T-helper 9 cell (primary cell): ENCODE measurements at places on chromosomes 3 and 15.
A peak's percentile ranks its signal among the peaks of the same experiment; 100 is the strongest.

- DNase-seq: peak; percentile 22
These were observed 13.0 kb downstream of the THBS1 start for GRCh38 chr15:39593656-39594445.

DNA sequence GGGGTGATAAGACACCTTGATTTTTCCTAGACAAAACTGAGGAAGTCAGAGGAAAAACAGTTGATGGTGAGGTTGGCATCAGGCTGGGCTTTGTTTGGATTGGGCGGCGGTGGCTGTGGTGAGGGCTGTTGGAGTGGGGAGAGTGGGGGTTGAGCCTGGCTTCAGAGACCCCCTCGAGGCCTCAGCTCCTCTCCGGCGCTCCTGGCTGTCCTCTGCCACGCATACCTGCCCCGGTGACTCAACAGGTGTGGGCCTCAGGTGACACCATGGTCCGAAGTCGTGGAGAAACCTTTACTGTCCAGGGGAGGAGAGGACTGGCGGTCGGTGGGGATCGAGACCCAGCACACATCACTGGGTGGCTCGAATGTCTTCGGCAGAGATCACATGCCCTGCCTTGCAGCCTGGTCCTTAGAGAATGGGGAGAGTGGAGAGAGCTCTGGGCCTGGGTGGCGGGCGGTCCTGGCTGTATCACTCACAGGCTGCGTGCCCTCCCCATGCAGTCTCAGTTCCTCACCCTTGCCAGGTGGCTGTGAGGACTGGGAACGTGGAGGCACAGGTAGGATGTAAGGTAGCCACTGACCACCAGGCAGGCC lies 2.6 kb downstream of the APBA2 start:
- DNase-seq: no peak

DNA sequence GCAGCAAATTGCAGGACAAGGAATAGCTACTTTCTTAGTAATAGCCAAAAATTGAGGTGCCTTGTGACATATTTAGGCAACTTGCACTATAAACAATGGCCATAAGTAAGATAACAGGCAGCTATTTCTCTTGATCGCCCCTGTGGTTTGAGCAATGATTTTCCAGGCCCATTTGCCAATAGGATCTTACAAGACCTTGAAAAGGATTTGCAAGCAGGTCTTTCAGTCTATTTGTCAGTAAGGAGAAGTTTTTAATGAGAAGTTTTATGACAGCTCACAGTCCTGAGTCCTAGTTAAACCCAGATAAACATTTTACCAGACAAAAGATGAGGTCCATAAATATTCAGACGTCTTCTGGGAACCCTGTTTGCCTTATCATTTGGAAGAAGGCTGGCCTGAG lies 645.5 kb downstream of the RBMS3 start:
- no peak for DNase-seq

DNA sequence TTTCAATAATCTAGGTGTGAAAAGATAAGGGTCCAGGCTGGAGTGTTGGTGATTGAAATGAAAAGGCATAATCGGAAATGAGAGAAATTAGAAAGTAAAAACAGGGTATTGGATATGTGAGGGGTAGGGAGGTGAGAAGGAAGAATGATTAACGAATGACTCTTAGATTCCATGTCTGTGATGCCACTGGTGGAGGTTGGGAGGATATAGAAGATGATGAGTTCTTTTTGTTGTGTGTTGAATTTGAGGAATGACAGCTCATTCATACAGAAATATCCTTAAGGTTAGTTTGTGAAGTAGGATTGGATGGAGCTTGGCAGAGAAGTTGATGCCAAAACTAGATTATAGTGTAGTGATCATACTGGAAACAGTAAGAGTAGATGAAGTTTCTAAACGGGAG lies 72.2 kb upstream of the CCNL1 start:
- DNase-seq: no peak

- no peak for DNase-seq
These were observed 152.2 kb downstream of the CFAP20DC start for GRCh38 chr3:58897646-58898045.

DNA sequence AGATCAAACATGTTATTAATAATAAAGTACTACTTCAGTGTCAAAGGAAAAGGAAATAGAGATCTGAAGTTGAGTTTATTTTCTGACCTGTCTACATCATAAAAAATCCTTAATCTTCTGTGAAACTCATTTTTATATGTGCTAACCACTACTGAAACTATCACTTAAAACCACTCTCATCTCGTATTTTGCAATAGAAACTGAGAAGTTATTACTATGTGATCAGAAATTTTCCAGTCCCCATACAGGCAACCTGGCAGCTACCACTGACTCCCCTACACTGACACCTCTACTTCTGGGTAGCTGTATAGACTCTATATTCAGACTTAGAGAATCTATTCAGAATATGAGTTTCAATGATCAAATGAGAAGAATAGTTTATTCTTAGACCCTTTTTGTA lies 8.3 kb downstream of the HDGFL3 start:
- DNase-seq: no peak
